ENCODE measurements at places on chromosomes 11 and 22. TPM values are rescaled to one million over a fixed set of nuclear protein-coding genes. Genes with fewer than 3 reads are reported as not detected.

C22orf42 gene
- 13.3 TPM for polyA plus RNA-seq

MISFA gene
- 483 TPM for polyA plus RNA-seq

MCM5 gene
- 42.1 TPM for polyA plus RNA-seq

CNTN5 gene
- polyA plus RNA-seq = 0.78 TPM

SULT4A1 gene
- polyA plus RNA-seq = 11.2 TPM

CLMP gene
- 6.5 TPM for polyA plus RNA-seq

OR8D1 gene
- not detected for polyA plus RNA-seq

SEC14L2 gene
- 4.7 TPM for polyA plus RNA-seq

SCGB1D2 gene
- polyA plus RNA-seq = 2.8 TPM

TIGD3 gene
- 7.1 TPM for polyA plus RNA-seq

P2RX3 gene
- 8.5 TPM for polyA plus RNA-seq

OR9Q1 gene
- 0.15 TPM for polyA plus RNA-seq

CDON gene
- polyA plus RNA-seq = 20.6 TPM

GLYATL1 gene
- polyA plus RNA-seq = 0.40 TPM

RBM4 gene
- polyA plus RNA-seq = 137 TPM

RIMBP3C gene
- 14.4 TPM for polyA plus RNA-seq

APOL3 gene
- 20.9 TPM for polyA plus RNA-seq

TMEM45B gene
- polyA plus RNA-seq = 0.54 TPM

OVCH2 gene
- polyA plus RNA-seq = 0.80 TPM

ELMOD1 gene
- 5.6 TPM for polyA plus RNA-seq

ADAMTS8 gene
- polyA plus RNA-seq = 1.2 TPM

SPI1 gene
- polyA plus RNA-seq = 16.3 TPM

SLC5A12 gene
- polyA plus RNA-seq = 0.15 TPM

SCGB1C1 gene
- polyA plus RNA-seq = not detected

PARVA gene
- polyA plus RNA-seq = 23.6 TPM

SYT13 gene
- 3.3 TPM for polyA plus RNA-seq

OR6T1 gene
- 0.71 TPM for polyA plus RNA-seq

MIEF1 gene
- 78.2 TPM for polyA plus RNA-seq

PDE3B gene
- 22.3 TPM for polyA plus RNA-seq

OR6A2 gene
- polyA plus RNA-seq = not detected

ENTHD1 gene
- polyA plus RNA-seq = 21.1 TPM

MS4A3 gene
- 0.63 TPM for polyA plus RNA-seq

APOA4 gene
- polyA plus RNA-seq = not detected

CSNK2A3 gene
- 1.5 TPM for polyA plus RNA-seq

RPLP2 gene
- polyA plus RNA-seq = 943 TPM

SF3A1 gene
- polyA plus RNA-seq = 272 TPM

SPA17 gene
- polyA plus RNA-seq = 405 TPM

PANX3 gene
- polyA plus RNA-seq = 0.18 TPM
